ENCODE measurements at places on chromosomes 7 and 10.

DNA sequence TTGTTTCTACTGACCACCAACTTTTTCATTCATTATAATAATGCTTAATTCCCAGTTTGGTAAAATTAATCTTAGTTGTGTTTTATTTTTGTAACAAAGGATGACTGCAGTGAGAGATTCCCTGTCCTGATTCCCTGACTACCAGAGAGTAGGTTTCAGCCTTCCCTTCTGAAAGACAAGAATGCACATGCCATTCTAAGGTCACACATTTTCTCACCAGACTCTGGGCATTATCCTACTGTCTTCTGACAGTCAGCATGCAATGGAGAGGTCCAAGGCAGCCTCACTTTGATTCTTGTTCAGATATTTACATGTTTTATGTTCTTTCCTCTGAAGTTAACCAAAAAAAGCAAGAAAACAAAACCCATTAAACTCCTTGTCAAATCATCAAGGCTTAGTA lies 372.7 kb upstream of the CDC14C start:
- DNase-seq, result no peak

DNA sequence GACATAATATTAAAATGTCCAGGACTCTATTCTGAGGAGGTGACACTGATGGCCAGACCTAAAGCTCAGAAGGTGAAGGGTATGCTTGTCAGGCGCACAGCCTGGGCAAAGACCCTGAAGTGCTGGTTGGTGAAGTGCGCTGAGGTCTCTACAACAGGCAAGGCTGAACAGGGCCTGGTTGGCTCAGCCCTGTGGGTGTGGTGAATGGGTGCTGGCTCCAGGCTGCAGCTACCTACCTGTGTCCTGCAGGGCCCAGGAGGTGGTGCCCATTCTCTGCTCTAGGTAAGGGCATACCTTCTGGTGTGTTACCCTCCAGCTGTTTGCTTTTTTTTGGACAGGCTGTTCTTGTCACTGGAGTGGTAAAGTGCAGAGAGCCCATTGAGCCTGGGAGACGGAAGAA lies 85.1 kb downstream of the RAMP3 start:
- DNase-seq, result no peak

GRCh38 chr7:152677808-152678670 lies 2.1 kb upstream of the XRCC2 start:
- no peak for DNase-seq

- DNase-seq, result no peak
Observed at GRCh38 chr10:32237644-32238345, 109.2 kb downstream of the EPC1 start.

DNA sequence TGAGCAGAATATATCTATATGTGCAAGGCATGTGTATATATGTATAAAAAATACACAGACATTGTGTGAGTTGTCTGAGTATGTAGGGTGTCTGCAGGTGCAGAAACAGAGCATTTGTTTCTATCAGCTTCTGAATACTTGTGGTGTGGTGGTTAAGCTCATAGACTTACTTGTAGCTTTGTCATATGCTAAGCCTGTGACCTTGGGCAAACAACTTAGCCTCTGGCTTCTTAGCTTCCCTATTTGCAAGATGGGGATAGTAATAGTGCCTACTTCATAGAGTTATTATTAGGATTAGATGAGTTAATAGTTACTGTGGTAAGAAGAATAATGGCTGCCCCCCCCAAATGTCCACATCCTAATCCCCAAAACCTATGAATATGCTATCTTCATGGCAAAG lies 28.2 kb upstream of the PAX2 start:
- DNase-seq, result no peak

- DNase-seq, result no peak
Observed at GRCh38 chr10:7478727-7479457, 68.1 kb upstream of the SFMBT2 start.

GRCh38 chr7:22356701-22357310 lies at the start of gene RAPGEF5:
RAPGEF5 (minus strand) TSS chr7:22357154; CDS start chr7:22357060, 94 bp downstream.
- no peak for DNase-seq

GRCh38 chr7:124459101-124460055 lies 306.2 kb downstream of the GPR37 start:
- DNase-seq, result no peak

DNA sequence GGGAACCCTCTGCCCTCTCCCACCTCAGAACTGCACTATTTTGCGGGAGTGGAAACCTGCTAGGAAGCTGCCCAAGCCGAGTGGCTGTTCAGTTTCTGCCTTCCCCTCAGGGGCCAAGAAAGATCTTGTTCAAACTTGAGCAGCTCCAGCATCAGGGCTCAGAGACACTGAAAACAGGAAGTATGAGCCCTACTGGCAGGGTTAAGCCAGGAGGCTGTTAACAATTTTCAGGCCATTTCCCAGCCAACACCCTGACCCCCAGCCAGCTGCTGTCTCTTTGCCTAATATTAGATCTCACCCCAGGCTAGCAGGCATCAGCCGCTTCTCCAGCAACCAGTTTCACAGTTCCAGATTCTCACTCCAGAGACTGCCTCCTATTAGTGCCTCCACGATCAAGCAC lies 9.2 kb downstream of the PLAU start:
- no peak for DNase-seq

- DNase-seq, result no peak
Observed at GRCh38 chr10:118950997-118951637, 78.4 kb upstream of the NANOS1 start.

DNA sequence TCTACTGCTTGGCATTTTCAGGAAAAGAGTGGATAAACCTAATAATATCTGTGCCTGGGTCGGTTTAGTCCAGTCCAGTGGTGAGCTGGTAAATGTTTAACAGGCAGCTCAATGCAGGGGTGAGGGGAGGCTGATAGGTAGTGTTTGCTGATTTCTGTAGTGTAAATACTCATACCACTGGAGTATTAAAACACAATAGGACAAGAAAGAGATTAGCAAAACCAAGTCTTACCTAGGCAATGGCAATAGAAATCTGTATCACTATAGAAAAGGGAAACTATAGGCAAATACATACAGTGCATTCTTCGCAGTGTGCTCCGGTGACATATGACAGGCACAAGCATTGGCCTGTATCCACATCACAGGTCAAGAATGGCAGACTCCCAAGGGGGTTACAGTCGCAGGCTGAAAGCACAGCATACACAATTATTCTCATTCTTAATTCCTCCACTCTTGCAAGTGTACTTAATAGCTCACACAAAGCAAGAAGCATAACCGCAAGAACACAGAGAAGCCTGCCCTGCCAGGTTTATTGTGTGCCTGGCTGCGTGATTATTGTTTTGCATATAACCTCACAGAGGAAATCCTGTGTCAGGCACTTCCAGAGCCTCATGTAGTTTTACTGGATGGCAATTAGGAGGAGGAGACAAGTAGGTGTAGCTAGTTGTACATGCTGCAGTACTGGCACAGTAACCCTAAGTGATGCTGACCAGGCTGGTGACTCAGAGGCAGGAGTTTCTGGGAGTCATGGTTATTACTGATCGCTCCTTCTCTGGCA lies 35.0 kb downstream of the LAMB4 start:
- DNase-seq, result no peak

GRCh38 chr7:17590221-17590620 lies 291.8 kb downstream of the AHR start:
- no peak for DNase-seq

DNA sequence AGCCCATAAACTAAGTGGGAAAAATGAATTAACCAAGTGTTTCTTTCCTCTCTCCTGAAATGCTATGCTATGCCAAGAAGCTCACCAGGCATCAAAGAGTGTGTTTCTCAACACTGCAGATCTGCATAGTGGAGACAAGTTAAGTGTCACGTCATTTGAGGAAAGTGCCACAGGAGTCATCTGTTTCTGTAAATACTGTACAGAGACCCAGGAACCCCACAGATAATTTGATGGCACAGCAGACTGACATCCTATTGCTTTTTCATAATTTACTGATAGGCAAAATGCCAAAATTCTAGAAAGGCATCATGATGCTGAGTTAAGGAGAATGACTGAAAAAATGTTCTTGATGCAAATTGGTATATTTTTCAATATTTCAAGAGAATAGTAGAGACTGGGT lies 124.3 kb downstream of the NRCAM start:
- DNase-seq, result no peak

DNA sequence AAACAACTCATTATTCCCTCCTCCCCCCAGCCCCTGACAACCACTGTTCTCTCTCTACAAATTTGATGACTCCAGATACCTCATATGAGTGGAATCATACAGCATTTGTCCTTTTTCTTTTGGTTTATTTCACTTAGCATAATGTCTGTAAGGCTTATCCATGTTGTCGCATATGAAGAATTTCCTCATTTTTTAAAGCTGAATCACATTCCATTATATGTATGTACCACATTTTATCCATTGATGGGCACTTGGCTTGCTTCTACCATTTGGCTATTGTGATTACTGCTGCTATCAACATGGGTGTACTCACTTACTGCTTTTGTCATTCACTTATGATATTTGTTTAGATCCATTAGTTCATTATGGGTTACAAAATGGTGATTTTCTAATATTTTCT lies 112.8 kb downstream of the BUB3 start:
- no peak for DNase-seq

GRCh38 chr7:128731184-128731583 lies 8.0 kb upstream of the CALU start:
- DNase-seq, result no peak

DNA sequence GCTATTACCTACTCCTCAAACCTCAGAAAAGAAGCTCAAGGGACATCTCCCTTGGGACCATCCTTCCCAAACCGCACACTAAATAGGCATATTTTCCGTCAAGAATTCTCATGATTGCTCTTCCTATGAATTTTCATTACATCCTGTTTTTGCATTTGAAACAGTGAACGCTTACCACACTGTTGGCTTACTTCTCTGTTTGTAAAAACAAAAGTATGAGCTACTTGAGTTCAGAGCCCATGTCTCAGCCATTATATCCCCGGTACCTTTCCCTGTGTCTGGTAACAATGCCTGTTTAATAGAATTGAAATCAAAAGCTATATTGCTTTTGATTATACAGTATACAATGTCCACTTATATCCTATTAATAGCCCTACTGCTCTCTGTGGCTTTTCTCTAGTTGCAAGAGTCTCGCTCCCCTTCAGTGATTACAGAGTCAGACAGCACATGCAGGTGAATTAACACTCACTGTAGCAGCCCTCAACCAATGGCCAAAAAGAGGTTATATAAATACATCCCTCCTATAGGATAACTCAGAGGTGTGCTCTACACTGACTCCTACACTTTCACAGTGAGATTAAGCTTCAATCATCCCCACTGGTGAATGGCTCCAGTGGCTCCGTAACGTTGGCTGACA lies 264.4 kb downstream of the SORCS1 start:
- no peak for DNase-seq

GRCh38 chr10:83214136-83214535 lies 925.2 kb upstream of the GHITM start:
- DNase-seq, result no peak

DNA sequence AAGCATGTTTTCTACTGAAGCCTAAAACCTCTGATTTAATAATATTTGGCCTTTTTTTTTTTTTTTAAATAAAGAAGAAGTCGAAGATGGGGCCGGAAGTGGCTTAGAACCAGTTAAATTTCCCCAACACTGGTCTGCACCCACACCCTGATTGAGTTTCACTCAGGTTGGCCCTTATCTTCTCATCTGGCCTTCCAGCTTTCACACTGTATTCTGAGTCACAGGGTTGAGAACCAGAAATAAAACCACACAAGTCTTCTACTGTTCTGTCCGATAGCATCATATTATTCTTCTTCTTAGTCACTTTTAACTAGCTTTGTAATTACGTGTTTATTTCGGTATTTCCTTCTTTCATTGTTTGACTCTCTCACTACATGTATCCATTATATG lies 9.9 kb downstream of the ZNF365 start:
- peak; percentile 49 for DNase-seq

GRCh38 chr10:77789016-77789415 lies 137.5 kb downstream of the DLG5 start:
- DNase-seq, result no peak

- no peak for DNase-seq
Observed at GRCh38 chr10:86261941-86262687, 104.5 kb downstream of the GRID1 start.

- no peak for DNase-seq
Observed at GRCh38 chr10:129744134-129745111, 219.7 kb downstream of the EBF3 start.

GRCh38 chr10:26157734-26158133 lies 58.8 kb upstream of the GAD2 start:
- no peak for DNase-seq

DNA sequence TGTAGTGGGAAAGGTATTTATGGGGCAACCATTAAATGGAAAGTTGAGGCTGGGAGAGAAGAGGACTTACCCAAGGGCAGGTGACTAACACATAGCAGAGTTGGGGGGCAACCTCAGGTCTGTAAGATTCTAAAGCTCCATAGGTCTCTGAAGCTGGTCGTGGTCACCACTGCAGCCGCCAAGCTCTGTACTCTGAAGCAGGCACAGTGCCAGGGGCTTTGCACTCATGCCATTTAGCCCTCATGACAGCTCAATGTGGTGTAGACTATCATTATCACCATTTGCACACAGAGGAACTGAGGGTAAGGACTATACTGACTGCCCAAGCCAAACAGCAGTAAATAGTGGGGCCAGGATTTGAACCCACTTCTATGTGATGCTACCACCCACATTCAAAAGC lies 32.5 kb upstream of the TMEM273 start:
- DNase-seq, result no peak

GRCh38 chr7:115749924-115750323 lies 280.6 kb downstream of the TFEC start:
- no peak for DNase-seq

DNA sequence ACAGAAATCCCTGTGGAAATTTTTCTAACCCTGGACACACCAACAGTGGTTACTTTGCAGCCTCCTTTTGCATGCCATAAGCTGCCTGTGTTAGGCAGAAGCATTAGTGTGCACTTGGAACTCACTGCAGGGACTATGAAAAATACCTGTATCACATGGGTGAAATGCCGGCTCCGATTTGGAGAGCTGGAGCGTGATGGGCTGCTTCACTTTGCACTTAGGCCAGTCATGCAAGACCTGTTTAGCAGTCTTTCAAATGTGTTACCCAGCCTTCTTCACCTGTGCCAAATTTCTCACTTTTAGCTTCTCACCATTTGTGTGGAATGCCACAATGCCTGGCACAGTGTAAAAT lies 11.3 kb downstream of the NCOA4 start:
- DNase-seq, result no peak

- no peak for DNase-seq
Observed at GRCh38 chr10:110655320-110655719, 11.2 kb downstream of the RBM20 start.

DNA sequence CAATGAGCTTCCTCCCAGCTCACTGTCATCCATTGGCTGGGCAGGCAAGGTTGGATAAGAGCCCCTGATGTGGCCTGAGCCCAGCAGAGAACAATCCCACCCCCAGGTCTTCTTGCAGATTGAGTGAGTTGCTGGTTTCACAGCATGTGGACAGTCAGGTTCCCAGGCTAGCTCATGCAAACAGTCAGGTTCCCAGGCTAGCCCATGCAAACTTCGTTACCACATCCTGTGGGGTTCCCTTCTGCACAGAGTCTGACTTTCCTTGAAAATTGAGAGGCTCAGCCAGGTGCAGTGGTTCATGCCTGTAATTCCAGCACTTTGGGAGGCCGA lies 67.1 kb downstream of the TMEM130 start:
- no peak for DNase-seq

Measured in stimulated activated CD8-positive, alpha-beta memory T cell treated with anti-CD3 and anti-CD28 coated beads, Interleukin-15, amount 100 ng/mL, for 4 hours (primary cell).